NCI-H1694 (cell line): ENCODE measurements at places on chromosomes 1 and 21.

GRCh38 chr1:248837045-248837780, 811 bp upstream of the ZNF672 start:
- no peak for DNase-seq

GRCh38 chr1:54173681-54174080, 20.9 kb upstream of the CDCP2 start:
- no peak for DNase-seq

GRCh38 chr1:11560061-11560460, 81.1 kb downstream of the DISP3 start:
- no peak for DNase-seq

DNA sequence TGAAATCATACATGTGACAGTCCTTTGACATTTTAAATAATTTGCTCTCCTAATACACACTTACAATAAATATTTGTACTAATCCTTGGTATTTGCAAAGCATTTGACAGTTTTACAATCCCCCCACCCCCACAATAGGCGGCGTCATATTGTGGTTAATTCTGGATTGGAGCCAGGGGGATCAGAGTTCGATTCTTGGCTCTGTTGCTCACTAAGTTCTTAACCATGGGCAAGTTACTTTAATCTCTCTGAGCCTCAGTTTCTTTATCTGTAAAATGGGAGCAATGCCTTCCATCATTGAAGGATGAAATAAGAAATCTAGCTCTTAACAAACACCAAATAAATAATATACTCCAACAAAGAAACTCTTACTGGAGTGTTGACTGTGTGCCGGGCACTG, 23.8 kb downstream of the CACNA1S start:
- DNase-seq = no peak

DNA sequence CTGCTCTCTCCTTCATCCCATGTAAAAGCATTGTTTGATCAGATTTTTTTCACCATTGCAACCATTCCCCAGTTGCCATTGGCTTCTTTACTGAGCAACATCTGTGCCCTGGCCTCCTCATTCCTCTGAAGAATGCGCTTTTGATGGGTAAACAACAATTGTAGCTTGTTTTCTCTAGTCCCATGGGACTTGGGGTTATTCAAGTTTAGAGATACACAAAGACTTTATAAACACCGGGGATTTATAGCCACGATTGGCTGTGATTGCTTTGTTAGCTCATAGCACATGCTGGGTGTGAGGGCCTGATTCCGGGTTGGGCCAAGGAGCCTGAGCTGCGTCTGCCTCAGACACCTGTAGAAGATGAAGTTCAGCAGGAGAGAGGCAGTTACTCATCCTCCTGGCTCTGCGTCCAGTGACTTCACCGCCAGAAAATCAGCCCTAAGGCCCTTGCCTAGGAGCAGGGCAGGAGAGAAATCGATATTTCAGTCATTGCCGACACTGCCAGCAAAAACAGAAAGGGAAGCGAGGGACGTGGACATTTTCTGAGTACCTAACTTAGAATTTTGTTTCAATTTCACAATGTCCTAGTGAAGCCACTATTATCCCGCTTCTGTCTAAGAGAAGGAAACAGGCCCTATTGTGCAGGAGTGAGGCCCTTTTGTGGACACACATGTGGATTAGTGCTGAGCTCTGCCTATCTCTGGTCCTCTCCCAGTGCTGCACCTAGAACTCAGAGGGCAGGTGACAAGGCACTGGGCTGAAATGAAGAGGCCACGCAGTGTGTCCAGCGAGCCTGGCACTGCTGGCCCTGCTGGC, 159.8 kb upstream of the USP24 start:
- no peak for DNase-seq

GRCh38 chr21:38950435-38951094, 144.8 kb downstream of the ETS2 start:
- DNase-seq = no peak

GRCh38 chr1:156246781-156247459, 936 bp downstream of the PAQR6 start:
- no peak for DNase-seq

- peak; percentile 68 for DNase-seq
These were observed 570 bp upstream of the NPR1 start for GRCh38 chr1:153677718-153678518.

DNA sequence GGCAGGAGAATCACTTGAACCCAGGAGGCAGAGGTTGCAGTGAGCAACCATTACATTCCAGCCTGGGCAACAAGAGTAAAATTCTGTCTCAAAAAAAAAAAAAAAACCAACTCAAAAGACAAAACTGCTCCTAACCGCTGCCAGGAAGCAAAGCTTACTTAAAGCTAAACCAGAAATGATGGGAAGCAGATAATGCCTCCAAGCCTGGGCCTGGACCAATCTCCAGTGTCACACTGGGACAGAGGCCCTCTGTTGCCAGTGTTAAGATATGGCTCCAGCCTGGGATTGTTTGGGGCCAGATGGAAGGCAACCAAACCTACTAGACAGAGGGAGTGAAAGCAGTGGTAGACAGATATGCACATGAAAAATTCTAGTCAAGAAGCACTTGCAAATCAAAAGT, 36.9 kb downstream of the NSL1 start:
- DNase-seq = no peak

DNA sequence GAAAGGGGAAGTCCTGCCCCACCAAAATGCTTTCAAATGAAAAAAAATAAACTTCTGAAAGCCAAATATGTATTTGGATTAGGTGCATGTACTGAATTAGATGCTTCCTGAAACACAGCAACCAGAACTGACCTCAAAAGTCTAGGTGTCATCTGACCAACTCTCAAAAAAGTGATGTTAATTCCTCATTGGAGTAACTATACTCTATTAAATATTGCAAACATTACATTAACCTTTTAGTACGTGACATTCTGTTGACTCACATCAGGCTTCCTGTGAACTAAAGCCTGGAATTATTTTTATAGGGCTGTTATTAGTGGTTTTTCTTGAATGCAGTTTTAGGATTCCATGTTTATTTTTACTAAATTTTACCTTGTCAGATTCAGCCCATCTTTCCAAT, 73.5 kb downstream of the ASTN1 start:
- no peak for DNase-seq

- DNase-seq = no peak
These were observed 18.9 kb downstream of the FAAH start for GRCh38 chr1:46412893-46413595.

GRCh38 chr21:42939582-42940413, 14.4 kb upstream of the ERVH48-1 start:
- DNase-seq = peak; percentile 27

DNA sequence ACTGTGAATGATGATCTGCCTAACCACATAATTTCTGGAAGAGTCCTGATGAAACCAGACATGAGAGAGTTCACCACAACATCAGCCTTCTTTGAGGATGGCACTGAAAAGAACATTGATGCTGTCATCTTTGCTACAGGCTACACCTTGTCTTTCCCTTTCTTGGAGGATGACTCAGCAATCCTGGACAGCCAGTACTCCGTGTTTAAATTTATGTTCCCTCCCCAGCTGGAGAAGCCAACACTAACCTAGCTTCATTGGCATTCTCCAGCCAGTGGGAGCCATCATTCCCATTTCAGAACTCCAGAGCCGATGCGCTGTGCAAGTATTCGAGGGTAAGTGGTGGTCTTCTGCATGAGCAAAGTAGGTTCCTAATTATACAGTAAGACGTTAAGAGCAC, 164.1 kb upstream of the POGK start:
- no peak for DNase-seq

DNA sequence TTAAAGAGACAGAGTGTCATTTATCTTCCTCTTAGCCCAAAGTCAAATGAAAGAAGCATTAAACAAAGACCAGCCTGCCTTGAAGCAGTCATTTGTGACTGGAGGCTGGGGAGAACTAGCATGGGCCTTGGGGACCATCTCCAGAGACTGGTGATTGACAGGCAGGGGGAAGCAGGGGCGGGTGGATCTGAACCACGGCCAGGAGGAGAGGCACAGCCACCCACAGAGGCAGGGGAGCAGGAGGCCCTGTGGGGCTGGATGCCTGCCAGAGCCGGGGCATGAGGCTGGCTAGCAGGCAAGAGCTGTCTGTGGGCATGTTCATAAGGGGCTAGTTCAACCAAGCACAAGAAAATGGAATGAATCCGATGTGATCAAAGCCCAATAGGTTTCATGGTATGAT, 73.9 kb downstream of the PLXNA2 start:
- peak; percentile 88 for DNase-seq

- no peak for DNase-seq
These were observed 7.1 kb downstream of the PHLDA3 start for GRCh38 chr1:201461645-201462441.

GRCh38 chr1:2778220-2778592, 23.3 kb downstream of the TTC34 start:
- no peak for DNase-seq

GRCh38 chr1:211118407-211119102, 15.4 kb downstream of the KCNH1 start:
- no peak for DNase-seq

DNA sequence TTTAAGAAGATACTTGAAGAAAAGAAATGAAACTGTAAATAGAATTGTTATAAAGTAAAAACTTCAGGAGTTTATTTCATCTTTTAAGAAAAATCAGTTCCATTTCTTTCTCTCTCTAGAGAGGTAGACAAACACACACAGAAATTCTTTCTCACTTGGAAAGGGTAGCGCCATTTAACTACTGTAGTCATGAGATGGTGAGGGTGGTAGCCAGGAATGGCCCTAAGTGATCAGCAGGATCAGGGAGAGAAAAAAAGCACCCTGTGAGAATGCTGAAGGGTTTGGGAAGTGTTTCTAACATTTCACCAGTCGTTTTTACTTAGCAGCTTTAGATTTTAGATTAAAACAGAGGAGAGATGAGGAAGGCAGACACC, 205.7 kb upstream of the RUNX1 start:
- DNase-seq = no peak

- no peak for DNase-seq
These were observed 6.9 kb upstream of the C1orf216 start for GRCh38 chr1:35725596-35725995.

DNA sequence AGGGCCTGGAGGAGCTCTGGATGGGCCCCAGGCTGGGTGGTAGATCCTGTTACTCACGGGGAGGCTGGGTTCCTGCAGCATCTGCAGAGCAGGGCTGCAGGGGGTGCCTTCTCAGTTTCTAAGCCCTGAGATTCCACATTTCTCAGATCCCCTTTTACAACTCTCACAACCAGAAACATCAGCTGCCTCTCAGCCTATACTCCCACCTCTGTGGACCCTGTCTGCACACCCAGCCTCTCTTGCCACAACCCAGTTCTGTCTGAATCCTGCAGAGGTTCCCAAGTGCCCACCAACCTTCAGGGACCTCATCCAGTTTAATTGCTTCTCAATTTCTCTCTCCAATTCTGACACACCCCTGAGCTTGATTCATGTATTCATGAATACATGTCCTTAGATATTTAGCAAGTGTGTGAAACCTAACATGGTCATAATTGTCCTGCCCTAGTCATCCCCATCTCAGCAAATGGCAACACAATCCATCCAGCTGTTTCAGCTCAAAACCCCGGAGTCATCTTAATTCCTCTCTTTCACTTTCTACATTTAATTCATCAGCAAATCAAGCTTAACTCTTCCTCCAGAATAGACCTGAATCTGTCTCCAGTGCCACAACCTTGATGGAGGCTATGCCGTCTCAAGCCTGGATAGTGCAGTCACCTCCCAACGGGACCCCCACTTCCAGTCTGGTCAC, 57.0 kb upstream of the NEK2 start:
- no peak for DNase-seq

GRCh38 chr1:168987330-168987729, 119.2 kb upstream of the ATP1B1 start:
- DNase-seq = no peak

GRCh38 chr1:235887676-235888075, 21.0 kb upstream of the LYST start:
- no peak for DNase-seq

- no peak for DNase-seq
These were observed 76.9 kb upstream of the GFI1 start for GRCh38 chr1:92563457-92564216.

DNA sequence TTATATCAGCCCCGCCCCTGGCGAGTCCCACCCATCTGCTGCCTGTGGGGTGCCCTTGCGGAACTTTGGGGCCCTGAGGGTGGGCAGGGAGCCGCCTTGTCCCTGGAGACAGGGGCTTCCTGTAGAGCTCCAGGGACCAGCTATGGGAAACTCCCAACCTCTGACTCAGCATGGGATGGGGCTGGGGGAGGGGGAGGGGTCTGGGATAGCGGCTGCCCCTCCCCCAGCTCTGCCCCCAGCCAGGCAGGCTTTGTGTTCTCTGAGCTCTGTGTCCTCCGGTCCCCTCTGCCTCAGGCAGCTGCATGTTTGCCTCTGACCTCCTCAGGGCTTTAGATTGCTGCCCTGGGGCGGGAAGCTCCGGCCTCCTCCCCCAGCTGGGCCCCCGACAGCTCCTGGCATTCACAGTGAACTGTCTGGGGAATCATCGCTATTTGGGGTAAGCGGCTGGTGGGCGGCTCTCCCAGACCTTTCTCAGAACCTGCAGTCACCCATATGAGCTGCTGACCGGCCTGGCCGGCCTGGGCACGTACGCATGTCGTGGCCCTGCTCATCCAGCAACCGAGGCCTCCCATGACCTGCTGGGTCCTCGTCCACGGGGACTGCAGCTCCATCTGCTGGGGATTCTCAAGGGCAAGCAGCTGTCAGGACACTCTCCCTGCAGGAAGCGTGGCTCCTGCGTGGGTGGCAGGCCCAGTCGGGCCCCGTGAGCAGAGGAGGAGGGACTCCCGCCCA, 17.1 kb downstream of the ARHGEF16 start:
- no peak for DNase-seq

DNA sequence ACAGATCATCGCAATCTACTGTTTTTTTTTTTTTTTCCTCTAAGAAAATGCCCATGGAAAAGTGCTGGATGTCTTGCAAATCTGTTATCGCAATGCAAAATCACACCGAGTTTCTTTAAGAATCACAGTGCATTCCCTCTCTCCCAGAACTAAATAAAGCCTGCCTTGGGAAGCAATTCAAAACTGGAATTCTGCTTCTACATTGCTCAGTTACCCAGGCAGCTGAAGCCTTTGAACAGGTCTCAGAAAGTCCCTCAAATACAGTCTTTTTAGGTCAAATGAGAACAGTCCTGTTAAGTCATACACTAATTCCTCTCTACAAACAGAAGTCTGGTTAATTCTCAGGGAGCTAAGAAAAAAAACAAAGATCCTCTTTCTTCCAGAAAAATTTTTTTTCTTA, 46.3 kb downstream of the SLC30A10 start:
- DNase-seq = no peak

DNA sequence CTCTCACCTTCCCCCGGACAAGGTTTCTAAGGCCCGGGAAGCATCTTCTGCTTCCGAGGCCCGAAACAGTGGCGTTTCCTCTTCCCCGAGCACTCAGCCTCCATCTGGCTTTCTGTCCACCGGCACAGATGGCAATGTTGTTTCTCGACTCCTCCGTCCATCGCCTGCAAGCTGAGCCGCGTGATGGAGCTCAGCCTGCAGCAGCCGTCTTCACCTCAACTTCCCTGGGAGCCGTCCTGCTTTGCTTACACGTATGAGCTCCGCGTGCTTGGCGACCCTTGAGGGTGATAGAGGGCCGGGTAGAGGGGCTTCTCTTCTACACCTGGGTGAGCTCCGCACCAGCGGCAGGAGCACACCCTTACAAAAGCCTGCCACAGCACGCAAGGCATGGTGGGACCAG, 80.4 kb downstream of the AJAP1 start:
- no peak for DNase-seq
